ENCODE measurements at places on chromosomes 3 and 15.

DNA sequence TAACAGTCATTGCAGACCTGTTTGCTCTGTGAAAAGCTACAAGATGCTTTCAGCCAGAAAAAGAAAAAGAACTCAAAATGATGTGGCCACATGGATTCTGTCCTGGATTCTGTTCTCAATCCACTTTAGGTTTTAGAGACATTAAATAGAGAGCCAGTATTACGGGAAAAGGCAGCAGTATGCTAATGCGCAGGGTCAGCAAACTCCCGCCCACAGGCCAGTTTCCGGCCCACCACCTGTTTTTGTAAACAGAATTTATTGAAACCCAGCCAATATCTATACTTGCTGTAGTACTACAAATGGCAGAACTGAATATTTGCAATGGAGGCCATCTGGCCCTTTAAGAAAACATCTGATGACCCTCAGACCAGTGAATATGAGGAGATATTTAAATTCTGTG is 416.1 kb downstream of the ERC2 start:
- no peak for DNase-seq

- no peak for DNase-seq
Measured at GRCh38 chr15:56824175-56824574, 90.9 kb upstream of the ZNF280D start.

DNA sequence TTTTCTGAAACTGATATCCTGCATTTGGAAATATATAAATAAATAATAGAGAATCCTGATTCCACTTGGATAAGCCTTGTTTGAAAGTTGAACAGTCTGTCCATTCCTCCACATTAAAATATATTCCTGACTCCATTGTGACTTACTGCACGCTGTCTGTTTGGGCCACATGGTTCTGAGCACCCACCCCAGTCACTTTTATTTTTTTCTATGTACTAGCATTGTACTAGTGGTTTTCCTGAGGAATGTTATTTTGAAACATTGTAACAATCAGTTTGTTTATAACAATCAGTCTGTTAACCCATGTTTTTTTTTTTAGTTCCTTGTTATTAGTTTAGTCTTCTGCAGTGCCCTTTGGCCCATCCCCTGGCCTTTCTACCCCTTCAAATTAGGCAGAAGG is 87.4 kb upstream of the CCNL1 start:
- DNase-seq: no peak

- DNase-seq: no peak
Measured at GRCh38 chr3:172315401-172316091, 132.7 kb downstream of the GHSR start.

- DNase-seq: no peak
Measured at GRCh38 chr3:189132231-189132671, 39.5 kb upstream of the TPRG1 start.

- no peak for DNase-seq
Measured at GRCh38 chr3:65758876-65759598, 279.7 kb downstream of the MAGI1 start.

Data from type B pancreatic cell (in vitro differentiated cells).